ENCODE measurements at places on chromosomes 7 and 10.

DNA sequence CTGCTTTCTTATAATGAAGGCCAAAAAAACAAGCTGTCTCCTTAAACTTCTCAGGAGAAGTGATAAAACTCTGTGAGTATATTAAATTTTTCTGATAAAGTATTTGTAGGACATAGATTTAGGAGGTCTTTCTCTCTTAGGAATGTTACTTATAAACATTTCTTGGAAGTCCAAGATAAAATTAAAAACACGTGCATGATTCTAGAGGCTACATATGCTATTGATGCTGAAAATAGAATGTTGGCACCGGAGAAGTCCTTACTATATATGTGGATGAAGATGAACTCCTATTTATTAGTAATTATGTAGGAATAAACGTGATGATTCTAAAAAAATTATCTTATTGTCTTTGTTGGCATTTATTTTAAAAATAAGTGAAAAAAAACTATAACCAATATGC is 241.3 kb upstream of the LRRTM3 start:
- no peak for DNase-seq

DNA sequence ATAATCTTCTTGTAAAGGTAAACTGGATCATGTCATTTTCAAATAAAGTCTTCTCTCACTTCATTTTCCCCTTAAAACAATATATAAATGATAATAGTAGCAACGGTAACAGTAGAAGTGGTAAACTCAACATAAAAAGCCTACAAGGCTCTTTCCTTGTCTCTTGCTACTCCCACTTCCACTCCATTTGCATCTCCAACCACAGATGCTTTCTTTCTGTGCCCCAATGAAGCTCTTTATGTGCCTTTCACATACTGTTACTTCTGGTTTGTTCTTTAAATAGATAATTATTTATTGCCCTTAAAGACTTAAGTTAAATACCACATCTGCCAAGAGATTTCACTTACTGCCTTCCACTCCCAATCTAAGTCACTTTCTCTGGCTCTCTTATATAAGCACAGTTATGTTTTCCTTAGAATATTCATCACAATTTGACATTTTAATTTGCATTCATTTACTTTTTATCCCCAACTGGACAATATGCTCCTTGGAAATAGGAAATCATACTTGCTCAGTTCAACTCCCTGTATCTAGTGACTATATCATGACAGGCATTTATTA is 149.9 kb downstream of the CRPPA start:
- DNase-seq: no peak

DNA sequence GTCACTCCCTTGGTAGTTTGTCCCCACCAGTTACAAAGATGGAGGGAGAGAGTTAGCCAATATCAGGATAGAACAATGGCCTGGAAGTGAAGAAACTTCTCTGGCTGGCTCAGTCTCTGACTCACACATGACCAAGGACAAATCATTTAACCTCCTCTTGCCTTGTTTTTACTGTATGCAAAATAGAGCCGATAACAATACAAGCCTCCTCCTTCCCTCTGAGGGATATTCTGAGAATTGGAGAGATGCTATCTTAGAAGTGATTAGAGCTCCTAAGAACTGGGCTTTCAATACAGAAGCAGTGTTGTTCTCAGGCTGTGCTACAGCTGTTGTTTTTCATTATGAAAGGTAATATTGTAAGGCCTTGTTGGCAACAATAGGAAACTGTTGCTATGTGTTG is 87.7 kb upstream of the EGR2 start:
- DNase-seq: no peak

DNA sequence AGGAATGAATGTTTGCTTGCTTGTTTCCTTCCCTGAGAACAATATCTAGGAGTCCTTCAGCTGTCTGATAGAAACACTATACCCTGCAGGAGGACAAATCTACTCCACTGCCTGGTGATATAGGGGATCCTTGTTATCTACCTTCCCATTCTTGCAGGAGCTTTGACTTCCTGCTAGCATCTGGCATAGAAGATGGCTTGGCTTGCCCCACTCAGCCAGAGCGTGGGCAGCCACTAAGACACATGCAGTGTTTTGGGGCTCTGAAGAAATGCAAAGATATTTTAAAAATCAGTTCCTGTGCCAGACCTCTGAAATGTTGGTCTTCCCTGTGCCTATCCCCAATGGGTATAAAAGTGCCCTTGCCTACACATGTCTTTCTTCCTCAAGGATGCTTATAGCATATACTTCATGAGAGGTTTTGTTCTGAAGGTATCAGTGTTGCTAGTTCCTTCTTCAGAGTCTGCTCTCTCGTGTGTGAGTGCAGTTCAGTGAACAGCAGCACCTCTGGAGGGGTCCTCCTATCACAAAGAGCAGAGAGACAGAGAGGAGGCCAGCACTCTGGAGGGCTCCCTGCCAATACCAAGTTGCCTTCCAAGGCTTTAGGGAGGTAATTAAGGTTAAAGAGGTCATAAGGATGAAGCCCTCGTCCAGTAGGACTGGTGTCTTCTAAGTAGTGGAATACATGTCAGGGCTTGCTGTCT is 149.1 kb upstream of the CALCR start:
- no peak for DNase-seq

DNA sequence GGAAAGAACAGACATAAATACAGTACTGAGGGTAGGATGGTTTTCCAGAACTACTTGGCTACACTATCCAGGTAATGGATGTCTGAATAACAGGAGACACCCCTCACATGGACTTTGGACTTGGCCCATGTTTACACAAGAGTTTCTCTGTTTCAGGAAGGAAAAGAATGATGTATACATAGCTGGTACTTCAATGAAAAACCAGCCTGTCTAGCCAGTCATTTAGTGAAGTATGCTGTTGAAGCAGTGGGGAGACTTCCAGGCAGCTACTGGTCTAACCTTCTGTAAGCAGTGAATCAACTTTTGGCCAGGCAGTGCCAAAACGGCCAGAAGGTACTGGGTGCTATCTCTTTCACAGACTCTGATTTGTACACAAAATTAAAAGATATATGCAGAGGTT is 135.0 kb downstream of the MBL2 start:
- no peak for DNase-seq

GRCh38 chr7:39838326-39838725 is 111.7 kb upstream of the CDK13 start:
- DNase-seq: no peak

DNA sequence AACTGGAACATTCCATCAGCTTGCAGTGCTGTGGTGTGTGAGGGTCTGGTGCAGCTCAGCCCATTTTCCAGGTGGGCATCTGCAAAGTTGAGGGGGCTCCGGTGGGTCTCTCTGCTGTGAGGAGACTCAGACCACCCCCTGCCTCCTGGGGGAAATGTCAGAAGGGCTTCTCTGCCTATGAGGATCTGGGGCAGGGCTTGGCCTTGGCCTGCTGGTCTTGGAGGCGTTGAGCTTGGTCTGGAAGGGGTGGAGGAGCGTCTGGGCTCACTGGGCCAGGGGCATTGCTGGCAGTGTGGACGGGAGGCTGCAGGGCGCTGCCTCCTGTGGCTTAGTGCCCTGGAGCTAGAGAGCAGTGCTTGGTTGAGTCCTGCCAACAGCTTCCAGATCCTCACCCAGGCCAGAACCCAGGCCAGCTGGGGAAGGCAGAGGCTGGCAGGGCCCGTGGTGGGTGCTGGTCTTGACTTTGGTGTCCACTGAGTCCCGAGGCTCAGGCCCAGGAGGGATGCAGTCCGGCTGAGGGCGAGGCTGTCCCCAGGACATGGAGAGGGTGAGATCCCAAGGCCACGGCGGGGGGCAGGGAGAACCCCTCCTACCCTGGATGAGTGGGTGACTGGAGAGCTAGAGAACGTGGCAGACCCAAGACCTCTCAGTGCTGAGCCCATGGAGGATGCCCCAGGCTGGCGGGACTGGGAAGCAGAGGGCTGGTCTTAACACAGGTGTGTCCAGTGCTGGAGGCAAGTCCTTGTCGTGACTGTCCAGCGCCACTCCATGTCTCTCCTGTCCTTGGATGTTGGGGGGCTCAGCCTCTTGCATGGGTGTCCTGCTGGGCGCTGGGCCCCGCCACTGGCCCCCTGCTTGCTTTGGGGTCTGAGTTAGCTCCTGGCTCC is 2.8 kb downstream of the SPRN start:
- no peak for DNase-seq

GRCh38 chr10:28681928-28682750 is 4.8 kb downstream of the BAMBI start:
- DNase-seq: no peak

- DNase-seq: no peak
Observed at GRCh38 chr10:119942973-119943372, 50.4 kb downstream of the SEC23IP start.

DNA sequence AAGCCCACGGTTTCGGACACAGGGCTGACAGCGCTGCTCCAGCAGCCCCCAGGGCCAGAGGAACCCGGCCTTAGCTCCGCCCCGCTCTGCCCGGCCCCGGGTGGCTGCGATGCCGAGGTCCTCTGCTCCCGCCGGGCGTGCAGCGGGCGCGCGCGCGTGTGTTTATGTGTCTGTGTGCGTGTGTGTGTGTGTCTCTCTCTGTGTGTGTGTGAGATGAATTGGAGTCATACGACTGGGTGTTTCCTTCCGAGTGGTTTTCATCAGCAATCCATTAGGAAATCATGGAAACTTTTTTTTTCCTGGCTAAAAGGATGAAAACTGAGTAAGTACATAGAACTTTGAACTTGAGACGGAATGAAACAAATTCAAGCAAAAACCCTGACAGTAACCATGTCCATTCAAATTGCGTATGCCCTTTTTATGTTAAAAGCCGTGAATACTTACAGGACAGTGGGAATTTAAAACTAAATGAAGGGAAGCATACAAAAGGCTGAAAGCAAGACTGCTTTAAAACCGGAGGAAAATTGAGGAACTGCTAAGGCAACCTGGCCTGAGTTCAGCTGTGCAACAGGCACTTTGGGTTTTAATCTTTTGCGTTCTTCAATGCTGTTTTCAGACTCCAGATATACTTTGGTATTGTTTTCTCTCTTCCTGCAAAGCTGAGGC is at the start of gene CPED1:
CPED1 (plus strand) TSS at position 121 of the 666 bp plus-strand sequence. CDS start 911 bp downstream, outside the sequence.
- DNase-seq: no peak

DNA sequence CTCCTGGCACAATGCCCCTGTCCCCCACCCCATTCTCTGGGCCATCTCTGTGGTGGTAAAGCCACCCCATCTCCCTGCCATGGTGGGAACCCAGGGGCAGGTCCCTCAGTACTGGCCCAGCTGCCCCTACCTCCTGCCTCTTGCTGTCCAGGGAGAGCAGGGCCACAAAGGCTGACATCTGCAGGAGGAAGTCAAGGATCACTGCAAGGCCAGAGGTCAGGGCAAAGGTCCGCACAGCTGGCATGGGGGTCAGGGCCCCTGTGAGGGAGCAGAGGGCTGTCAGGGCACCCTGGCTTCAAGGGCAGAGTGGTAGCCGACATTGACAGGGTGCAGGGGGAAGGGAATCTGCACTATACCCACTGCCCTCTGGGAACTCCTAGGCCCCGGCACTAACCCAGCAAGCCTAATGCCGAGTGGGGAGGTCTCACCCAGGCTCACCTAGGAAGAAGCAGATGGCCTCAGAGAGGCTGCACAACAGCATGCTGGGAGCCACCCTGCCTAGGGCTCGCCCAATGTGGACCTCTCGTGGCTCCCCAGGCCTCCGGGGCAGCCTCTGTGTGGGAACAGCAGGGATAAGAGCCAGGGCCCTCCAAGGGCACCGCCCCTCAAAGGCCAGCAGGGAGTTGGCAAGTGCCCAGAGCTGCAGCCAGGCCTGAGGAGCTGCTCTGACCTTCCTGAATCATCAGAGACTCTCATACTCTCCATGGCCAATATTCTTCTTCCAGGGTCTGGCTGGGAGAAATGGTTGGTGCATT is 7.7 kb downstream of the NPC1L1 start:
- DNase-seq: no peak

DNA sequence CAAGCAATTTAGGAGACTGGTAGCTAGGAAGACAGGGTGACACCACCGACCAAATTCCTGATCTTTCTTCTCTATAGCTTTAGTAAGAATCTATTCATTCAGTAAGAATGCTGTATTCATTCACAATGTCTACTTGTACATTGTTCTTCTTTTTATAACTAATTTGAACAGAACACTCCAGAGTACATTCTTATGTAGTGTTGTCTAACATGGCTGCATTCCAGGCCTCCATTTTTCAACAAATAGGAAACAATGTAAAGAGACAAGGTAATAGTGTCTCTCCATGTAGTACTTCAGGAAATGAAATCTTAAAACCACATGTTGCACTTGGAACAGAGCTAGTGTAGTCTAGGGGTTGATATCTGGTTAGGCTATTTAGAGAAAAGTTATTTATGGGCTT is 1.8 kb downstream of the VCL start:
- DNase-seq: no peak

GRCh38 chr7:85094046-85094725 is 92.7 kb downstream of the SEMA3D start:
- no peak for DNase-seq

DNA sequence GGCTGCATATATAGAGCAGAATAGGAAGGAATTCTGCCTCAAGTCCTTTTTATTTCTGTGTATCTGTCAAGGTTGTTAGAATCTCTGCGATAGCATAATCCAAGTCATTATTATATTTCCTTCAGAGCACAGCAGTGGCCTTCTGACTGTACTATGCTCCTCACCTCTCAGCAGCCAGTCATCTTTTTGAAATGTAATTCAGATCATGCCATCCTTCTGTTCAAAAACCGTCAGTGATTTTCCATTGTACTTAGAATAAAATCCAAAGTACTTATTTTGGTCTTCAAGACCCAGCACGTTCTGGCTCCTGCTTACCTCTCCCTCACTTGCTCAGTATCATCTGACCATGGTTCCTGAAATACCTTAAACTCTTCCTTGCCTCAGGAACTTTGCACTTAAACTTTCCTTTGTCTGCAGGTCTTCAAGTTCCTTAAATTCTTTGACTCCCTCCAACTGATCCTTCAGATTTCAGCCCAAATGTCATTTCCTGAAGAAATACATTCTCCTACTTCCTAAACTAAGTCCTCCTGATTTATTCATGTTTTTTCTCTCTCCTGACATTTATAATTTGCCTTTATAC is 112.4 kb downstream of the ST7 start:
- no peak for DNase-seq

DNA sequence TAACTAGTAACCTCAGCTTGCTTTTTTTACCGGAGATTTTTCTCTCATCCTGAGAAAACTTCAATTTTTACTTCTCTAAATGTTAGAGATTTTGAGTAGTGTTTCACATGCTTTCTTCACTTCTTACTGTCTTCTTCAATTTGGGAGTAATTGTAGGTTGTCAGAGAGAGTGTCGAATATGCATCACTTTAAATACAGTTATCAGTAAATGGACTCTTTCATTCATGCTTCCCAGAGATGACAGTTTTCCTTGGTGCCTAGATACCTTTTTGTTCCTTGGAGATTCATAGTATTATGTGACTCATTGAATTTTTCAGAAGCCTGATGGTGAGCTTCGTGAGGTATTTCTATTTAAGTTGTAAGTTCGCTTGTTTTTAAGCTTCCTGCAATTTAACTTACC is 169.7 kb downstream of the ADK start:
- DNase-seq: no peak

Measured in NCI-H446 treated with DMSO at 0.1 percent for 48 hours (cell line).